Stimulated activated CD8-positive, alpha-beta memory T cell treated with anti-CD3 and anti-CD28 coated beads, Interleukin-4, amount 100 ng/mL, for 1 hour (primary cell): ENCODE measurements at places on chromosomes 16 and 17.
A peak's percentile ranks its signal among the peaks of the same experiment; 100 is the strongest.

DNA sequence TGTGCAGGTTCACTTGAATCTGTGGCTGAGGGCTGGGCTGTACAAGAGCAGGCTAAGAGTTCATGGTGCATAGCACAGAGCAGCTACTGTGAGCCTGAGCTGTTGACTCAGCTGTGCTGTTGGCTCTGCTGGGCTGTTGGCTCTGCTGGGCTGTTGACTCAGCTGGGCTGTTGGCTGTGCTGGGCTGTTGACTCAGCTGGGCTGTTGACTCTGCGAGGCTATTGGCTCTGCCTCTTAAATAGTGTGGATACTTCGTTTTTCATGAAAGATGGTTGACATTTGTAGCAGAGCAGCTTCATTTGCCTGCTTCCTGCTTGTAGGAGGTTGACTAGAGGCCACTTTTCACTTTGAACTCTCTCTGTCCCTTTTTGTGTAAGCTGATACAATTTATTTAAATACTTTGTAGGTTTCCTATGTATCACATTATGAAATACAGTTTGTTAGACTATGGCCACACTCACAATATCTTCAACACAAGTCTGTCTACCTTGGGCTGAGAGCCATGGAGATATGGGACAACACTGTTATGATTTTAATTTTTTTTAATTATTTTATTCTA is 40.3 kb upstream of the CCNF start:
- DNase-seq = no peak

DNA sequence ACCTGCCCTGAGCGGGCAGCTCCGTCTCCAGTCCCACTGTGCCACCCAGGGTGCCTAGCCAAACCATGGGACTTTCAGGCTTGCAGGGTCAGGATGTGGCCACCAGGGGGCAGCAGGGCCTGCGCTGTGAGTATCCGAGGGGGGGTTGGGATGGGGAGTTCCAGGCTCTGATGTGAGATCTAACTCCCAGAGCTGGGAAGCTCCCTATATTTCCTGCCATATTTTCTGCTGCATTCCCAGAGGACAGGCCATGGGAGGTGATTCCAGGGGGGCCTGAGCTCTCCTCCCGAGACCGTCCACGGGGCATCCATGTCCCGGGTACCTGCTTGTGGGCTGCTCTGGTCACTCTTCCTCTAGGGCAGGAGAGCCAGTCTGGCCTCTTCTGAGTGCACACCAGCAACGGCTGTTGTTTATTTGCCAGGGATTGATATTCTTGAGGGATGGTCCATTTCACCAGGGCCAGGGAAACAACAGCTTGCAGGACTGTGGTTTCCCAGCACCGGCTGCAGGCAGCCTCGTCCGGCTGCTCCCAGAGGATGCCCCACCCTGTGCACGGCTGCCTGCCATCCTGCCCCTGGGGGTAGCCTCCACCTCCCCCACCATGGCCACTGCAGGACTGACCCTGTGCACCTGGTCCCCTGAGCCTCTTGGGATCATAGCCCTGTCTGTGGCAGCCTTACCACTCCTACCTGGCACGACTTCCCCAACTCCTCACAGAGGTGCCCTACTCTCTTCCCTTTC is 1.2 kb downstream of the GPR142 start:
- peak; percentile 33 for DNase-seq

GRCh38 chr16:21608639-21609328 is 9.4 kb downstream of the METTL9 start:
- DNase-seq = no peak

GRCh38 chr16:66457888-66458287 is 30.8 kb downstream of the BEAN1 start:
- DNase-seq = no peak

DNA sequence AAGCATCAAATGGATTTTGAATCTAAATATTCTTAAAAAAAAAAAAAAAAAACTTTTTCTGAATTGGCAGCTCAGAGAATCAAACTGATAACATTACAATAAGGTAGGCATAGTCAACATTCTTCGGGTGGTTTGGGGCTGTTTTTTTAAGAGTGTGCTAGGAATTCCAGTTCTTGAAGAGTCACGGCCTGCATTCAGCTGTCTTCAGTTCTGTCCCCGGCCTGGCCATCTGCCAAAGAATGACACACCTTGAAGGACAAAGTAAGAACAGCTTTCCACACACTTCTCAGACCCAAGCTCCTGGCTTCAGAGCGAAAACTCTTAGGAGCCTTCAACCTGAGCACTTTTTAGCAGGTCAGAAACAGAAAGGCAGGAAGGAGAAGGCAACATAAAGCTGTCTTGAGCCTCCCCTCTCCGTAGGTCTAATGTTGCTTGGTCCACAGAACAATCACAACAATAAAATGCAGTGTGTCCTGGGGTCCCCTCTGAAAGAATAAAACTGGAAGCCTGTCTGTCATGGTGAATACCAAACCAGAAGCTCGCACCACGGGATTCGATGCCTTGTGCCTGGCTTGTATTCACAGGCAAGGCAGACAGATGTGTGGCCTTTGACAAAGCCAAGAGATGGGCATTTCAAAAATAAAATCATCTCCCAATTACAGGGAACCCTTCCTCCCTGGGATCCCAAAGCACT is 524.4 kb upstream of the ZFHX3 start:
- no peak for DNase-seq

DNA sequence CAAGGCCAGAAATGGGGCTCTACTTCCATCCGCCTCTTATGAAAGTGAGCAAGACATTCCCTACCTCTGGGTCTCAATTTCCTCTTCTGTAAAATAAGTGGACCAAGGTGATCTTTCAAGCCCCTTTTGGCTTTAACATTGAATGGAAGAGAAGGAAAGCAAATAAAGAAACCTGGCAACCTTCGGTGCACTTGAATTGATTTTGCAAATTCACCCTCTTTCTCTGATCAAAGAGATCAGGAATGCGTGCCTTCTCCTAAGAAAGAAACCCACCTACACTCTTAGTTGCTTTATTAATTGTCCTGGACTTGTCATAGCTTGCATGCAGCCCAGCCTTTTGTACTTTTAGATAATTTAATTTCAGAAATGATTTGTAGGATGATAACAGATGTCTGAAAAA is 3.0 kb downstream of the MSI2 start:
- DNase-seq = no peak

GRCh38 chr17:6551869-6552531 is 4.4 kb downstream of the PITPNM3 start:
- no peak for DNase-seq

DNA sequence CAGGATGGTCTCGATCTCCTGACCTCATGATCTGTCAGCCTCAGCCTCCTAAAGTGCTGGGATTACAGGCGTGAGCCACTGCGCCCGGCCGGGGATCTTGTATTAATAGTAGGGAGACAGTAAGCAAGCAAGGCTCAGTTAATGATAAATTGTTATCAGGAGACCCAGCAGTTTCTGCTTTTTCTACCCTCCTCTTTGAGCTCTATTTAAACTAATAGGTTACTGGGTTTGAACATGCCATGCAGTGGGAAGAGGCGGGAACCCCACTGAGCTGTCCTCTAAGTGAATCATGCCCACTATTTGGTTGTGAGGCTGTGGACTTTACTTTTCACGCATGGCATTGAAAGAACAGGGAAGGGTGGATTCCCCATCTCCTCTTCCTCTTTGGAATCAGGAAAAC is 223.9 kb downstream of the WWOX start:
- no peak for DNase-seq

DNA sequence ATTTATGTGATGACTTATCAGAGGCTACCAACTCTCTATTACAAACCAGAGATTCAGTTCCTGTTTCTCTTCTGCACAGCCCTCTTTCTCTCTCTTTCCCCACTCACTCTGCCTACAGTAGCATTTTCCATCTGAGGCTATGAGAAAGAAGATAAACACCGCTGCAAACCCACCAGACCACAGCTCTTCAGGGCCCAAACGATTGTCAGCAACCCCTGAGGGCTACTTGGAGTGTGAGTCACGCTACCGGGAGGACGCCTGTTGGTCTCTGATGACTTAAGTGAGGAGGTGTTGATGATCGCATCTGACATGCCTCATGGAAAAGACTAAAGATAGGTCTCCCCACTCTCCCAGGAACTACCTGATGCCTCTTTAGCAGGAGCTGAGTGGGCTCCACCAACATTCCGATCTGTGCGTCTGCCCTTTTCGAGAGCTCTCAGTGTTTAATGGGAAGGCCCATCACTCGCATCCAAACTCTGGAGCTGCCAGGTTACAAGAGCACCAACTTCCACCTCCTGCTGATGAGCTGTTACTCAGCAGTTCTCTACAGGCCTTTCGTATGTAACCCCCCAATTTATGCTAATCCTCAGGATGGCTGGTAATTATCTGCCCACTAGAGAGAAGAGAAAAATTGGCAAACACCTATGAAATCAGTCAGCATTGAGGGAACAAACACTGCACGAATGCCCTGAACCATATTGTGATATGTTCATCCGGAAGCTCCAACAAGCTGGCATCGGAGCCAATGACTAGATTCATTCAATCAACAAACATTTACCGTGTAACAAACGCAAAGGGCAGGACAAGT is 9.2 kb downstream of the GRIN2A start:
- DNase-seq = no peak

DNA sequence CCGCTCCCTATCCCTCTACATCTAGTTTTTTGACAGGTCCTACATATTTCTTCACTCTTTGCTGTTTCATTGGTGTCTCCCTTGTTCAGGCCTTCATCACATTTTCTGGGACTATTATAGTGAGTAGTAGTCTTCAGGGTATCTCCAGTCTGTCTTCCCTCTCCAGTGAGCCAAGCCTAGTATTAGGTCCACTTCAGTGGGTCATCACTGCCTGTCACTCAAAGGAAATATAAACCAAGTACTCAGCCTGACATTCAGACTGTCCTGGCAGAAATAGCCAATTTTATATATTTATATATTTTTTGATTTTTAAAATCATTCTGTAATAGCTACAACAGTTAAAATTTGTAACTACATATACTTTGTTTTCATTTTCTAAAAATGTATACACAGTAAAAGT is 137.8 kb downstream of the CYB561 start:
- no peak for DNase-seq

GRCh38 chr17:16287563-16288027 is 65.7 kb downstream of the CENPV start:
- DNase-seq = no peak

GRCh38 chr16:31177136-31177535 is 2.8 kb upstream of the FUS start:
- no peak for DNase-seq

DNA sequence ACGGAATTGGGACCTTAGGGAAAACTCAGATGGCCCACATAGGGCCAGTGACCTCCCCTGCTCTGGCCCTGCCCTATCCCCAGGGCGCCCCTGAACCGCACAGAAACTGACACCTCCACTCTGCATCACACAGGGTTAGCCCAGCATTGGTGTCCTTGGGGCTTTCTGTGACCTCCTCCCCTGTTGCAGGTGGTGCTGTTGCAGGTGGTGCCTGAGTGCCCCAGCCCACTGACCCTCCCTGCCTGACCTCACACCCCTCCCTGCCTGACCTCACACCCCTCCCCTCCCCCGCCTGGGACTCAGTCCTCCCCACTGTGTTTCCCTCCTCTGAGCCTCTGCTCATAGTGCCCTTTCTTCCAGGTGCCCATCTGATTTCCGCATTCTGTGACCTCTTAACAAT is 21.4 kb downstream of the TNFRSF13B start:
- DNase-seq = no peak

DNA sequence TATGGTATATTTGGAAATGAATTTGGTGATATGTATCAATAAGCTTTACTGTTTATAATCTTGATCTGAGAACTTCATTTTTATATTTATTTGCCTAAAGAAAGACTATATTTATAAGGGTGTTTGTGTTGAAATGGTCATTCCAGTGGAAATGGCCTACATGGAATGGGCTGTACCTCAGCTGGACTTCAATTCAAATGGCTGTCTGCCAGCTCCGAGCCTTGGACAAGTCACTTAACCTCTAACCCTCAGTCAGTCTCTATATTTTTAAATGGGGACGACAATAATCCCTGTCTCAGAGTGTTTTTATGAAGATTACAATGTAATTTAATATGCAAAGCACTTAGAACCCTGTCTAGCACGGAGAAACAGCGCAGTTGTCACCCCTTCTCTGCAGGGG is 260.8 kb upstream of the CACNG5 start:
- no peak for DNase-seq

DNA sequence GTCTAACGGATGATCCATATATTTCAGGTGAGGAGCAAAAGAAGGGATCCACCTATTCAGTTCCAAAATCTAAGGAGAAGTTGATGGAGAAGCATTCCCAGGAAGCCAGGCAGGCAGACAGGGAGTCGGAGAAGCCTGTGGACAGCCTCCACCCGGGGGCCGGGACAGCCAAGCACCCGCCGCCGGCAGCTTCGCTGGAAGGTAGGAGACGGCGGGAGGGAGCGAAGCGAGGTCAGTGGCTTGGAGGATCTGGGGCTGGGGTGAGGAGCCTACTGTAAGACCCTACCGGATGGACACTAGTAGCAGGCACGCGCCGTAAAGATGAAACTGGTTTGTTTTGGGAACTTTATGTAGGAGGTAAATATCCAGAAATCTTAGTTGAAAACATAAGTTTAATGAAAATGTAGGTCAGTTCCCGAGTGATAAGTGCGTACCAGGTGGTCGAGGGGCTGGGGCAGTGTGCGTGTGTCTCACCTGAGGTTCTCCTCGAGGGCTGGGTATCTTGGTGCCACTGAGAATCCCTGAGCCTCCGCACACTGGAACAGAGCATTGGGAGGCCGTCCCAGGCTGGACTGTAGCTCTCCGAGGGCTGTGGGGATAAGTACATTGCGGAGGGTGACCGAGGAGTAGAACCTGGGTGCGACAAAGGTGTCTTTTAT is 714 bp downstream of the SPATA33 start:
- no peak for DNase-seq

DNA sequence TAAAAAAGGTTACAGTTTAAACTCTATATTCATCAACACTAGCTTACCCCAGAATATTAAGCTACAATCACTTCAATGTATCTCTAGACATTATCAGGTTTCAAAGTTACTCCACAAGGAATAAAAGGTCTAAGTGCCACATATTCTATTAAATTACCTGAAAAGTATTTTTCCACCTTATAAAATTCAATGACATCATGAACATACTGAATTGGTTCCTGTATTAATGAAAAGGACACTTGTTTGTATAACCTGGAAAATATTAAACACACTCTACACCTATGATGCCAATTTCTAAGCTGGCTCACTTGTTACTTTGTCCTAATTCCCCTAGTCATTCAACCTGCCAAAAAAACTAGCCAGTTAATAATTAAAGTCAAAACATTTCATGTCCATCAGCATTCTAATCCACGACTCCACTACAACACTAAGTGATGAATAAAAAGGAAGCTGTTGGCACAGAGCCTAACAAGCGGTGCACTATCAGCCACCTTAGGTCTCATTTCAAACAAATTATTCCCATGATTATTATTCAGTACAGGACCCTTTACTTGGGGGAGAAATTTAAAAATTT is 12.2 kb downstream of the MED13 start:
- DNase-seq = no peak

DNA sequence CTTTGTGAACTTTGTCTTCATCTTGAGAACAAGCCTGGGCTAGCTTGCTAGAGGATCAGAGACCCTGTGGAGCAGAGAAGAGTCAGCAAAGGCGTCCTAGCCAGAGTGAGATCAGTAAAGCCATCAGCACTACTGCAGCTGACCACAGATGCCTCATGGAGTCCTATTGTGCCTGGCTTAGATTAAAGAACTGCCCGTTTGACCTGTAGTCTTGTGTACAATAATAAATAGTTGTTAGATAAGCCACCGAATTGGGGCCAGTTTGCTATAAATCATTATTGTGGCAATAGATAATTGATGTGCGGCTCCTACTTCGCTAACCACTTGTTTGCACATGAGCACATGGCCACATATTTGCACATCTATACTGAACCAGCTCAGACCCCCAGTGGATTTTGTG is 103.0 kb downstream of the CYLD start:
- no peak for DNase-seq
